ENCODE measurements at places on chromosomes 2 and 18.

- no peak for DNase-seq
Measured at GRCh38 chr2:134231301-134231964, 22.4 kb upstream of the MGAT5 start.

DNA sequence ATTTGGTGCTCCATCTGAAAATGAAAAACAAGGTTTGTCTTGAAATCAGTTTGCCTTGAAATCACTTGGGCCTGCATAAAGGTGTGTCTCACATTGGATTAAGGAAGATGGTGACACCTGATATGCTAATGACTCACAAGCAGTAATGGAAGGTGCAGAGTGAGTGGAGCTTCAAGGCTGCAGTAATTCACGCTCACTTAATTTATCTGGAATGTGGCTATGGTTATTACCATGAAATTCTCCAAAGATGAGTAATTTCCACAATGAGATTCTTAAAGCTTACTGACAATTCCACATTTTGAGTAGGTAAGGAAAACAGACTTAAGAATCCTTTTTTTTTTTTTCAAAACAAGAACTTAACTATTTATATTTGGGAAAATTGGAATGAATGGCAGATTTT lies 156.8 kb downstream of the PAX3 start:
- peak; percentile 39 for DNase-seq

GRCh38 chr2:61100801-61101200 lies 35.1 kb downstream of the SANBR start:
- DNase-seq = no peak

- DNase-seq = no peak
Measured at GRCh38 chr2:60804473-60804872, 48.4 kb downstream of the PAPOLG start.

DNA sequence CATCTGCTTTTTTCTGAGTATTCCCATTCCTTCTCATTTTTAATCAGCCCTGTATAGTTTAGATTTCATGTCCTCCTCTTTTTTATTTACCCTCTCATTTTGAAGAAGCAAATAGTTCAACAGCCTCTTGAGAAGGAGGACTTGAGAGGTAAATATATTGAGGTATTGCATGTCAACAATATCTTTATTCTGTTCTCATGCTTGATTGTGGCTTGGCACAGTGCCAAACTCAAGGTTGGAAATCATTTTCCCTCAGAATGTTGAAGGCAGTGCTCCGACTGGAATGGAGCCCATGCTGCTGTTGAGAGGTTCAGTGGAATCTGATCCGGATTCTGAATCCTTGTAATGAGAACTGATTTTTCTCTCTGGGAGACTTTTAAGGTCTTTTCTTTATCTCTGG lies 31.0 kb upstream of the GALNT3 start:
- DNase-seq = peak; percentile 62

DNA sequence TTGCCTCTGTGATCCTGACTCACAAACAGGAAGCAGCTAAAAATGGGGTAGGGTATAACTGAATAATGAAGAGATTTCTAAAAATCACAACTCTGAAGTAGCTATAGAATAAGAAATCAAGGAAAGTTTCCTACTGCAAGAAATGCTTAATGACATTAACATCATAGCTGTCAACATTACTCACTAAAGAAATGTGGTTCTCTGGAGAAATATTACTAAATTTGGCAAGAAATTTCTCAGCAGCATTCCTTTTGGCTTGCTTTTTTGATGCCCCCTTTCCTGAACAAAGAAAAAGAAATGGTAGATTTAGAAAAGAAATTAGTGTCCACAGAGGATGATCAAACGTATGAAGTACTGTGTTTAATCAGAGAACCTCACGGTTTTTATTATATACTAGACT lies 9.5 kb downstream of the PRKRA start:
- DNase-seq = no peak

- no peak for DNase-seq
Measured at GRCh38 chr2:165494573-165494972, 25.1 kb downstream of the CSRNP3 start.

GRCh38 chr2:45886171-45886663 lies 234.7 kb downstream of the PRKCE start:
- no peak for DNase-seq

DNA sequence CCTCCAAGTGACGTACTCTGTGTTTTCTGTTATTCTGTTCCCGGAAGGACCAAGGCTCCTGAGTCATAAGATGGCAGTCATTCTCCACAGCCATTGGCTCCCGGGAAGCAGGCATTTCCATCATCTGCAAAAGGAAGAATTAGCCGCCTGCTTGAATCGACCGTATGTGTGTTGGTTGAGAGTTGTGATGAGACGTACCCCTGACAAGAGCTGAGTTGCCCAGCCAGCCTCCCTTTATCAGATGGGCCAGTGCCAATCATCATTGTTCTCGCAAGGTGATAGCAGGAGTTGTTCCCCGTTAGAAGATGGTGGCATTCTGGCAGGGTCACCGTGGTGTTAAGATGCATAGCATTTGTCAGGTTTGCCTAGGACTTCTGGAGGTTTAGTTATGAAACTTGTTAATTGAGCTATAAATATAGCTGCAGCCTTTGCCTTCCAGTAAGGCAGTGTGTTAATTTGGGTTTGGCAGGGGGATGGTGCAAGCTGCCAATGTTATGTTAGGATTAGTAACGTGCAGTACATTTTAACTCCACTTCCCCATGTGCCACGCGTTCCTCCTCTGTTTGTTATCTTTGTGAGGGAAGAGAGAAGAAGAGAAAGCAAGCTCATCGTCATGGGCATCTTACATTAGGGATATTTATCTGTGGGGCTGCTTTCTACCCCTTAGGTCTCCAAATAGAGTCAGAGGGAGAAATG lies 652.7 kb upstream of the FANCL start:
- no peak for DNase-seq

- no peak for DNase-seq
Measured at GRCh38 chr18:79620576-79621165, 58.9 kb upstream of the CTDP1 start.

DNA sequence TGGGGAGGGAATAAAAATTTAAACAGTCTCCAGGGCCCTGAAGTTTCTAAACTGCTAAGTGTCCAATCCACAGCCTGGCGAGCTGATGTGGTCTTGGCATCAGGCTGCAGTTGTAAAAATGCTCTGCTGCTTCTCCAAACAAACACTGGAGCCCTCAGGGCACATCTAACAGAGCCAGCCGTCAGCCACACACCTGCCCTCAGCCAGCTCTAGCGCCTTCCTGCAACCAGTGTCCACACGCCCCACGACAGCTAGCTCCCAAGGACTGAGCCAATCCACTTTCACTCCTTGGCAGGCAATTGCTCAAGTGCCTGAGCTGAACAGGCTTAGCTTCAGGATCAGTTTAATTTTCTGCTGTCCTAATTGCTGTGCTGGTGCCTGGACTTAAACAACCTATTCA lies 446.4 kb upstream of the RAB12 start:
- DNase-seq = no peak

DNA sequence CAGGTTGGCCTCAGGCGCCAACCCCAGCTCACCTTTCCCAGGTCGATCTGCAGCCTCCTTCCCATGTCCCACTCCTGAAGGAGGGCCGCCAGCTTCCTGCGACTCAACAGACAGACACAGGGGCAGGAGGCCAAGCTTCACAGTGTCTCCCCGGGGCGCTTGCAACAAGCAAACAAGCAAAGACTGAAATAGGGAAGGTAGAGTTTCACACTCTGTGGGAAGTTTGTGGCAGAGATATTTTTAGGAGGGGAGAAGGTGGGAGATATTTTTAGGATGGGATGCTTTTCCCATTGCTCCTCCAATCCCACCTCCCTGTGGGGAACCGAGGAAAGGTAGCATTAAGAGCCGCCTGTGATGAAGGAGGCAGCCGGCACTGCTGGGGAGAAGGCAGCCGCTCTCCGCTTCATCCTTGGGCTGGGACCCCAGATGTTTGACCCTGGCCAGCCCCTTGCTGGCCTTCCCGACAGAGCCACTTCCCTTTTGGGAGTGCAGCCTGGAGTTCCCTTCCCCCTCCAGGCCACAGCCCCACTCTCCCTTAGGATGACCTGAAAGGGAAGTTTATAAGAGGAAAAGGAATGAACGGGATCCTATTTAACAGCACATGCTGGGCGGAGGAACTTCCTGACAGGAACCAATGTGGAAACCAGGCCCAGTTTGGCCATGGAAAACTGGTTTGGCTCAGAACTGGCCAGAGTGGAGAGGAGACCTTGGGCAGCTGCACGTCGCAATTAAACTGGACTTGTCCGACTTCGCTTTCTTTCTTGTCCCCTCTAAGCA lies 142.2 kb upstream of the SMAD2 start:
- no peak for DNase-seq

DNA sequence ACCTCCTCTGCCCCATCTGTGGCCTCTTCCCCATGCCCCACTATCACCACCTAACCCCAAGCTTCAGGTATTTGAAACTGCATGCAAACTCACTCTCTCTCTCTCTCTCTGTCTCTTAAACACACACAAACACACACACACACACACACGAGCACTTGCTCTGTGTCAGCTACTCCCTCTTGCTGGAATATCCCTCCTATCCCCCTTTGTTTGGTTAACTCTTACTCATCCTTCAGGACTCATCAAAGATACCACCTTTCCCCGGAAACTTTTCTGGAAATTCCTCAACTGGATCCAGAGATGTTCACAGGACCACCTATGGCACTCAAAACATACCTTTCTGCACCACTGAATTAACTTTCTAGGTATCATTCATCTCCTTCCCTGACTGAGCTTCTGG lies 222.8 kb upstream of the TMEM200C start:
- no peak for DNase-seq

DNA sequence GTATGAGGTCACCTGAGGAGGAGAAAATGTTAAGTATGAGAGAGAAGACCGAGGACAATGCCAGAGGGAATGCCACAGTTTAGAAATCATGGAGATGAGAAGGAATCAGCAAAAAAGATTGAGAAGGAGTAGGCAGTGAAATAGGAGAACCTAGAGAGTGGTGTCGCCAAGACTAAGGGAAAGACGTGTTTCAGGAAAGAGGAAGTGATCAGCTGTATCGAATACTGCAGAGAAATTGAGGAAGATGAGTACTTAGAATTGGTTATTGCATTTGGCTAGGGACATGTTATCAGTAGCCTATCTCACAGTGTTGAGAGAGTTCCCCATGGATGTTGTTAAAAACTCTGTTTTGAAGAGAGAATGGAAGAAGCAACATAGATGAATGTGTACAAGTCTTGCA lies 112.3 kb downstream of the GALNT1 start:
- no peak for DNase-seq

DNA sequence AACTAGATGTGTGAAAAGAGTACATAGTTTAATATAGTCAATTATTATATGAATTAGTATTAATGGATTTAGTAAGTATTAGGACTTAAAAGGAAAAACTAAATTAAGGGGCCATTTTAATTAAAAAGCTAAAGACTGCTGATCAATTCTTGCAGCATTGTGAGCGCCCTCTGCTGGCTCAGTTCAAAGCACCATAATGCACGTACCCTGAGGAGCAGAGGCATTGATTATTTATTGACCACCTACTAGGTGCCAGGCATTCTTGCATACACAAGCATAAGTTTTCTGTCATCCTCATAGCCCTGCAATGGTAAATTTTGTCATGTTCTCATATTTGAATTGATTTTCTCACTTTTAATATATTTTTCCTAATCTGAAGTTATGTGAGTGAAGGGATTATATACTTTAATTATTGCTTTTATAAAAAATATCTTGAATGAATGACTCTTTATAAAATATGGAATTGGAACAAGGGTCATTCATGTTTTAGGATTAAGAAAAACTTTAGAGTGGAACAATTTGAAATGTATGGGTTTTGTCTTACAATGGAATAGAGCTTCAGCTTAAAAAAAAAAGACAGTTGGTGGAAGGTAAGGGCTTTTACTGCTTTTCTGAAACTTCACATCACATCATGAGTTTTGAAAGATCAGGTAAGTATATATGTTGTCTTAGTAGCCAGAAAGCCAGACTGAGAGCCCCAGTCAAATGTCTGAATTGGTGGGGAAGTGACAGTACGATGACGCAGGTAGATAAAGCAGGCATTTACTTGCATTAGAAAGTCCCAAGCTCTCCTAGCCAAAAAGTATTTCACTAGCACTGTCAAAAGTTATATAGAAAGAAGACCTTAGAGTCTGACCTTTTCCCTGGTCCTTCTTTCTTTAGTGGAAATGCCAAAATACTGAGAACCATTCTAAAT lies 9.7 kb downstream of the ITGA4 start:
- peak; percentile 51 for DNase-seq

- no peak for DNase-seq
Measured at GRCh38 chr18:76994086-76994654, 138.4 kb downstream of the MBP start.

DNA sequence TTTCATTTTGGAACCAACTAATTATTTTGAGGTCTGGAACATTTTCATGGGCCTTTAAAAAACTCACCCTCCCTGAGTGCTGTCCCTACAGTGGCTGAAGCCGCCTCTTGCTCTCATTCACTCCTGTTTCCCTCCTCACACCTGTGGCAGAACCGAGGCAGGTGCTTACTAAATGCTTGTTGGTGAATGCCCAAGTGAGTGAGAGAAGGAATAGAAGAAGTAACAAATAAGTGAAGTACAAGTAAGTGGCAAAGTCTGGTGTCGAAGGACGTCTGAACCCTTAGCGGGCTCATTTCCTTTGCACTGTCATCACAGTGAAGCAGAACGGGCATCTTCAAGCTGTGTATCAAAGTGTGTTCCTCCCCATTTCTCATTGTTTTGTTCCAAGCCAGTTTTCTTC lies 135.2 kb downstream of the RHBDD1 start:
- DNase-seq = no peak

GRCh38 chr2:230868947-230869913 lies 4.5 kb downstream of the ITM2C start:
- no peak for DNase-seq

- DNase-seq = peak; percentile 47
Measured at GRCh38 chr2:112646102-112646719, 472 bp downstream of the SLC20A1 start.

DNA sequence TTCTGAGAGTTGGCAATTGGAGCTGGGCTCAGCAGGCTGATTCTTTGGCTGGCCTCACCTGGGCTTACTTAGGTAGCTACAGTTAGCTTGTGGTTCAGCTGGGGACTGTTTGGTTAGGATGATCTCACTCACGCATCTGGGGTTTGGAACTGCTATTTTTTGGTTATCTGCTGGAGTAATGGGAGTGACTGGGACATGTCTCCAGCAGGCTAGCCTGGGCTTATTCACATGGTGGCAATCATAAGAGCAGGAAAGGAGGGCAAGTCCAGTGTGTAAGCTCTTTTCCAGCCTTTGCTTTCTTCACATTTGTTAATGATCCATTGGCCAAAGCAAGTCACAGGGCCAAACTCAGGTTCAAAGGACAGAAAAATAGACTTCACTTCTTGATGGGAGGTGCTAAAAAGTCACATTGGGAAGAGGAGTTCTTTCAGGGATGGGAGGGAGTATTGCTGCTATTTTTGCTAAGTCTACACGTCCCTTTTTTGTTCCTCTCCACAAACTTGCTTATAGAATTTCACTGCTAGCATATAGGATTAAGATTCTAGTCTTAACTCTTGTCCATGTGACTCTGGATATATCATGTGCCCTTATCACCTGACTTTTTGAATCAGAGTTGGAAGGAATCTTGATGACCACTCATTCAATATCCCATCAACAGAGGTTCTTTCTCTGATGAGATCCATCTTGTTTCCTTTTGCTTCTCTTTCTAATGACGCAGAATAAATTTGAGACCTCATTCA lies 174.0 kb downstream of the ZFP36L2 start:
- no peak for DNase-seq
